Thoracic aorta (tissue), 2 donors: ENCODE measurements at places on chromosomes 2 and 18.

GRCh38 chr2:55309446-55309845 is 40.4 kb upstream of the MTIF2 start:
- DNase-seq = no peak

DNA sequence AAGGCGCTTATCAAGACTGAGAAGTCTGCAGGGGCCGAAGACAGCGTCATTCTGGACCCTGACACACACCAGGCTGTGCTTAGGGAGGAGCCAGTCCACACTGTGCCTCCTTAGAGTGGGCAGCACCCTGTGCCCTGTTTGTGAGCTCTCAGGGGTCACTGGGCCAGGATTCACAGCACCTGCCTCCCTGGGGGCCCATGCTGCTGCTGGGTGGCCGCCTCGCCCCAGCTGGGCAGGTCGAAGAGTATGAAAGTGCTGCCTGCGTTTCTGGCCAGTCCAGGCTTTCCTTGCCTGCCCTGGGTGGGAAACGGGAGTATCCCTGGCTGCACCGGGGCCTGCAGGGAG is 15.4 kb upstream of the GPR55 start:
- DNase-seq = no peak

DNA sequence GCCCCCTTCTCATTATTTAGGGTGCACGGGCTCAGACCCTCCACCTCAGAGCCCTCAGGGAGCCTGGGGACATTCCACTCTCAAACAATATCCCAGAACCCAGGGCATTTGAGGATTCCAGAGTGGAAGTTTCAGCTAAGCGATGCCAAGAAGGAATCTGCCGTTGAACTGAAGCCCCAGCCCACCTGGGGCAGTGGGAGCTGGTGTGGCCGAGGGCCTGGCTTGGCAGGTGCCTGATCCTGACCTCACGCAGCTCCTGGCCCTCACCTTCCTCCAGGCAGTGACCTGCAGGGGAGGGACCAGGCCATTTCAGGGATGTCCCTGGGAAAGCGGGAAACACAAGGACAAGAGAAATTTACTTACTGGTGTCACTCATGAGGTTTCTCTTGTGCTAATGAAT is 58.2 kb downstream of the ACKR3 start:
- no peak for DNase-seq

DNA sequence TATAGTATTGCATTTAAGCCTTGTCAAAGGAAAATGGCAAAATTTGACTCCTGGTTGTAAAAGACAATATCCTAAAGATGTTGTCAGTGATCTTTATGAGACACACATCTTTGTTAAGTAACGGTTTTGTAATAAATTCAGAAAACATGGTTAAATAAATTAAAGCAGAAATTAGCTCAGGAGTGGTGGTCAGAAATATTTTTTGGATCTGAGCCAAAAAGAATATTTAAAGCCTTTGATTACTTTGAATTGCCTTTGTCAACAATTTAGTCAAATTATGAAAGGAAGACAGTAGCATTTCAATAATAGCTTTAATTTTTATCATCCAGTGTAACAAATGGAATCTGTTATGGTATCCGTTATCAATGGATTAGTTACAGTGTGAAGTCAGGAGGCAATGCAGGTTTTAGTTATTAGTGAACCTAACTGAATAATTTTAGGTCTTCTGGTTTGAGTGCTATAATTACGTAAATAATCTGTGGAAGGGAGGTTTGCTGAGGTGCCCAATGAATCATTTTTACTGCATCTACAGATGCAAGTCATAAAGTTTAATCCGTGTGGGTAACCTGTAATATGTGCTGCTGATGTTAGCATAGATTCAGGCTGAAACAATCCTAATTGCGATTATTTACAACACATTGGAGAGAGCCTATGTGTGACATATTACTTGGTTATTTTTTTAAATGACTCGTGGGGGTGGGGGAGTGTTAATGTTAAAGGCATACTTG is 42.7 kb downstream of the SMAD4 start:
- DNase-seq = no peak

DNA sequence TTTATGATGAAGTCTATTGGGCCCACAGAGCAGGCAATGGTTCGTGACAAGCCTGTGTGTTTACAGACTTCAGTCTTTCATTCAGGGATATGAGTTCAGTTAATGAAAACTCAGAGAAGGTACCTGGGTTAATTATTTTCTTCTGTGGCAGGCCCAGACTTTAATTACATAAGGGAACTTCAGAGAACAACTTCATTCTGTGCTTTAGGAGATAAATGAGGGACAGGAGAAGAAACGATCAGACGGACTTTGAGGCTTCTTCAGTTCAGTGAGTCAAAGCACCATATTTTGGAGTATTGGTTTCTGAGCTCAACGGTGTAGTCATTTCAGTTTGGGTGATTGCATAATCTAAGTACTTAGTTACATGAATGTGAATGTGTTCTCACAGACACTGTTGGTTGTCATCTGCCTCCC is 203.0 kb upstream of the KCNJ3 start:
- DNase-seq = no peak

- no peak for DNase-seq
Observed at GRCh38 chr2:197159661-197160211, 150.8 kb downstream of the ANKRD44 start.
